ENCODE measurements at places on chromosomes 7 and 10.

DNA sequence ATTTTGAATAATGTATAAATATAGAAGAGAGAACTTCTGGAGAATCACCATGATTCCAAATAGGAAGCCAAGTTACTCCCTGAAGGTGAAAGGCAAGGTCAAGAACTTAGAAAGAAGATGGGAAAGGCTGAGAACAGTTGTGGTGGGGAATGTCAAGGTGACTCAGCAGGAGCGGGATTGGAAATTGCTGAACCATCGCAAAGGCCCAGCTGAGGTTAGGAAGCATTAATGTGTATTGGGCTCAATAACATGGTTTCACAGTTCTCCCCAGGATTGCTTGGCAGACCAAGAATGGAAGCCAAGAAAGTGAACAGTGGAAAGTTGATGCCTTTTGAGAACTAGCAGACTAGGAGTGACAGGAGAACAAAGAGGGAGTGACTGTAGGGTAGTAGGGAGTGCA lies 133.3 kb downstream of the VTI1A start:
- no peak for DNase-seq

DNA sequence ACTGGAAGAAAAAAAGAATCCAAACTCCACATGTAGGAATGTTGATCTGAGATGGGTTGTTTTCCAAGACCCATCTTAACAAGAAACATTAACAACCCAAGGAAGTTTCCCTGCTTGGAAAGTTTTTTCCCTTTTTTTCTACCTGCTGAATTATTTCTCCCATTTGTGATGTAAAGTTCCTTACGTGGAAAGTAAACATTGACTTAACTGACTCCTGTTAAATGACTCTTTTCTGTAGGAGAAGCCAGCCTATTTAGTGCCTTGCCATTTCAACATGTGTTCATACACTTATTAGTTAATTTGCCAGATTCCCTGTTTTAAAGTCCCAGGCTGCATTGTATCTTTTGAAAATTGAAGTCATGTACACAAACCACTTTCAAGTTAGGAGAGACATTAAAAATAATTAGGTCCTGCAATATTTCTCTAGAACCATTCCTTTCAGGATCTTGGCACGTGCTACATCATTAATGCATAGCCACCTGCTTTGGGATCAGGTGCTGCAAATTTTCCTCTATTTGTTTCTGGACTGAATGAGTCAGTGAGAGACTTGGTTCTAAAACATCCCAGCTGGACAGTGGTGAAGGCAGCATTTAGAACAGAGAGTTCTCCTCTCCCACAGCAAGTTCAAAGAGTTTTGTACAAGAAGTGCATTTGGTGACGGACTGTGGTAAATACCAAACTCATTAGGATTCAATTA lies 698.5 kb downstream of the SUGCT start:
- no peak for DNase-seq

- no peak for DNase-seq
These were observed 21.8 kb upstream of the HIBADH start for GRCh38 chr7:27684491-27684890.

DNA sequence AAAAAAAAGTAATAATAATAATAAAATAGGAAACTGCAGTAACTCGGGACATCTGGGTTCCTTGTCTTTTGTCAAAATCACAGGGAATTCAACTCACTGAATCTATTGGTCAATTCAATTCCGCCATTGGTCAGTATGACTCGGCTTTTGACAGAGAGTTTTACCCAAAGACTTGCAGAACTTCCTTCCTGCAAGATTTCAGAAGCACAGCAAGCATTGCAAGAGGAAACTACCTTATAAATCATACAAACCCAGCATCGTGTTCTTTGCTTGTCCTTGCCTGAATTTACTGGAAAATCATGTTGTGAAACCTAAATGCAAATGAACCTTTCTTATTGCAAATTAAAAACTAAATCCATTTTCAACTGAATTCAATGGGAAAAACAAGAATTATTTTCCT lies 15.5 kb downstream of the KLF6 start:
- no peak for DNase-seq

DNA sequence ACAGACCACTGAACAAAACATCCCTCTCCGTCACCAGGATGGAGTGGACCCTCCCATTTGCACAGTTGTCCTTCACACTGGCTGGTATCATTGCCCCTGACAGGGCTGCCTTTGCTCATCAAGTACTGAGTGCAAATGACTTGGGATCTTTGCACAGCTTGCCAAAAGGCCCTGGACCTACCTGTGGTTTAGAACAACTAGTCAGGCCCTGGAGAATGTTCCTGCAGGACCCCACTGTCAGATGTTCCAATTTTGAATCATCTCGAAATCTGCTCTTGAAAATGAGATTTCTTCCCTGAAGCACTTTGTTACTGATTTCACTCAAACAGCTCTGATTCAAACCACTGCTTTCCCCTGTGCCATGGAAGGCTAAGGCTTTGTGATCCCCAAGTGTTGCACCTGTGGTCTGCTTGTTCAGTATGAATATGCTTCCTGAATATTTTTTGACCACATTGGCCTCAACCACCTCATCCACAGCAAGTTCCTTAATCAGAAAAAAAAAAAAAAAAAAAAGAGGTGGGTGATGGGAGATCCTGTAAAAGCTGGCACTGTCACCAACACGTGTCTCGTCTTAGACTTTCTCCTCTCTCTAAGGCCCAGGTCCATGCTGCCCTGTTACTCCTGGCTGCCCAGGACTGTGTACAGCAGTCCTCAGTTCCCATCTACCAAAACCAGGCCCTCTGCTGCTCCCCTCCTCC lies 2.7 kb upstream of the AOAH start:
- DNase-seq = no peak

- DNase-seq = peak; percentile 64
These were observed 24.6 kb downstream of the CACNB2 start for GRCh38 chr10:18164748-18165361.

DNA sequence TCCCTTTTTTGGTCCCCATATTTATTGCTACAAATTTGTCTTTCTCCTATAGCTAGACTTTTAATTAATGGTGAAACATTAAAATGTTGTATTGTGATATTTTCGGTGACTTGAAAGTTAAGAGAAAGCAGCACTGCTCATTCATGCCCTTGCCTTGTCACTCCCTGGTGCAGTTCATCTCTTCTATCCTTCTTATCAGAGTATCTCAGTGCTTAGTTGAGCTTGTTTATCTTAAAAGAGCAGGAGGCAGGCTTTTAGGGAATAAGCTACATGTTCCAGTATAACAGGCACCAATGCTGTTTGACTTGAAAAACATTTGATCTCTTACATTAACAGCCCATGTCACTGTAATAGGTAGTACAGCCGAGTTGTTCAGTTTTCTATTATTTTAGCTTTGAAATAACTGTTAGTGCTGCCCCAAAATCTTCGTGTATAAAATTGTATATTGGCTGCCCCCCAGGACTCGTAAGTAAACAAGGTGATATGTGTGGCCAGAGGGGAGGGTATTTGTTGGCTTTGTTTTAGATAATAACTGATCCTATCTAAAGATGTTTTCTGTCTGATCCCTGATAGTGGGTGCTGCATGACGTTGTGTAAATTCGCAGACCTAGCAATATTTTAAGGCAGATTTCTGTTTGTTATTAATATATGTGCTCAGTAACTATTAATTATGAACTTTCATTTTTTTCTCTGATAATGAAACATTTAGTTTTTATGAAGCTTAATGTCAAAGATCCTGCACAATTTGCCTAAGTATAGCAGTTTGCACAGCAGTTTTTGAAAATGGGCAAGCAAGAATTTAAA lies 96.5 kb downstream of the BTRC start:
- DNase-seq = no peak

GRCh38 chr10:94549221-94549620 lies 3.6 kb downstream of the HELLS start:
- no peak for DNase-seq

- no peak for DNase-seq
These were observed 106.8 kb downstream of the UBE2H start for GRCh38 chr7:129845972-129846327.

GRCh38 chr10:82190432-82191260 lies 315.7 kb downstream of the NRG3 start:
- no peak for DNase-seq
